ENCODE measurements at places on chromosomes 6 and 20. TPM values are rescaled to one million over a fixed set of nuclear protein-coding genes. Genes with fewer than 3 reads are reported as not detected.

Gene EPB41L2
- 32.9 TPM for total RNA-seq

Gene DEK
- total RNA-seq: 110 TPM

Gene SLPI
- 10.9 TPM for total RNA-seq

Gene ROS1
- 0.21 TPM for total RNA-seq

Gene PFDN6
- total RNA-seq: 102 TPM

Gene EDN1
- total RNA-seq: 37.5 TPM
